CD4-positive, alpha-beta T cell treated with Interleukin-12 subunit alpha and Interleukin-12 subunit beta, for 1 hour (primary cell): ENCODE measurements at places on chromosomes 1 and 21.
A peak's percentile ranks its signal among the peaks of the same experiment; 100 is the strongest.

GRCh38 chr1:233627823-233628222 is 13.9 kb downstream of the KCNK1 start:
- no peak for DNase-seq

GRCh38 chr1:212702672-212703071 is 3.0 kb upstream of the BATF3 start:
- no peak for DNase-seq

GRCh38 chr21:17805966-17806365 is 13.2 kb downstream of the C21orf91 start:
- no peak for DNase-seq

DNA sequence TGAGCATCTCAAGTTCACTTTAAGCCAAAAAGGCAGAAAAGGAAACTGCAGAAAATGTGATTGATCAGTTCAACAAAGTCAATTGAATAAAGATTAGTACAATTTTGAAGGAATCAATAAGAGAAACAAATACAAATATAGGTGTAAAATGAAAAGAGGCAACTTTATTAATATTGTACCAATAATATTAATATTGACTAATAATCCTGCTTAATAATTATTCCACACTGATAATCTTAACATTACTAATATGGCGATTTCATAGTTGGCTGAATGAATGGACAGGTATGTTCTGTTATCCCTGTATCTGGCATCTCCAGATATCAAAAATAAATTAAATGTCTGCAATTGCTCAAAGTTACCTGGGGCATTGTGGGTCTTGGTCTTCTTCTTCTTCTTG is 61.8 kb downstream of the PRKAB2 start:
- DNase-seq, result no peak

DNA sequence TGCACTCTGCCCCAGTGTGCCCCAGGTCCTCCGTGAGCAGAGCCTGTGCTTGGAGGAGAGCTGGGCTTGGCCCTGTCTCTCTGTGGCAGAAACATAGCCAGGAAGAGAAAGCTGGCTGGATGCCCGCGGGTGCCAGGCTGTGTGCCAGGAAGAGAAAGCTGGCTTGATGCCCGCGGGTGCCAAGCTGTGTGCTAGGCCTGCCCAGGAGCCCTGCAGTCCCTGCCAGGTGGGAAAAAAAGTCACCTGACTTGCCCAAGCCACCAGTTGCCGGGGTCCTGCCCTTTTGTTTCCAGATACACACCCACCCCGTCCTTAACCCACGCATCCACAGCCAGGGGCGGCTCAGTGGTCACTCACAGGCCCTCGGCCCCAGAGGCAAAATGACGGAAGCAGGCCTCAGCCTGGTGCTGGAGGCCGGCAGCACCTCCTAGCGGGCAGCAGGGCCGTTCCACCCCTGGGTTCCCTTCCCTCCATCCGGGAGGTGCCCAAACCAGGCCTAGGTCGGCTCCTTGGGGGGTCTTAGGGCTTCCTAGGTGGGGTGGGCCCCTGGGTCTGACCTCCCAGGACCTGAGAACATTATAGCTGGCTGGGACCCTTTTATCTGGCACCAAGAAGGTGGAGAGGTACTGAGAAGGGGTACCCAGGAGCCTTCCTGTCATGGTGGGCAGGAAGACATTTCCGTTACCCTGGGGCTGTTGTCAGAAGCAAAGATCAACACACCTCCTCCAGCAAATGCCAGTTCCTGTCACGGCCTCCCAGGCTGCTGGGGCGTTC is 9.1 kb downstream of the ITGB2 start:
- peak; percentile 67 for DNase-seq
